ENCODE measurements at places on chromosomes 5 and 9. TPM values are rescaled to one million over a fixed set of nuclear protein-coding genes. Genes with fewer than 3 reads are reported as not detected.

ZNF354C gene
- polyA plus RNA-seq, result 9.8 TPM

APBA1 gene
- 6.7 TPM for polyA plus RNA-seq

INSL4 gene
- polyA plus RNA-seq, result not detected

- DNase-seq, result peak; percentile 10
Observed at GRCh38 chr5:147712598-147712997, 69.9 kb downstream of the JAKMIP2 start.

GRCh38 chr5:148751025-148751424 is 75.4 kb upstream of the ADRB2 start:
- no peak for DNase-seq

GRCh38 chr9:135662758-135663450 is at the start of gene LCN9:
TSS of gene LCN9 (plus strand) at chr9:135663309. CDS start at chr9:135663322, 13 bp downstream.
- peak; percentile 81 for DNase-seq

GRCh38 chr9:79023134-79023580 is 548.6 kb upstream of the TLE4 start:
- DNase-seq, result no peak

- peak; percentile 4 for DNase-seq
Observed at GRCh38 chr5:108255468-108255867, 126.4 kb downstream of the FBXL17 start.

- DNase-seq, result no peak
Observed at GRCh38 chr9:130283539-130284248, 18.1 kb downstream of the HMCN2 start.

GRCh38 chr5:98902733-98903132 is 26.1 kb downstream of the CHD1 start:
- no peak for DNase-seq

DNA sequence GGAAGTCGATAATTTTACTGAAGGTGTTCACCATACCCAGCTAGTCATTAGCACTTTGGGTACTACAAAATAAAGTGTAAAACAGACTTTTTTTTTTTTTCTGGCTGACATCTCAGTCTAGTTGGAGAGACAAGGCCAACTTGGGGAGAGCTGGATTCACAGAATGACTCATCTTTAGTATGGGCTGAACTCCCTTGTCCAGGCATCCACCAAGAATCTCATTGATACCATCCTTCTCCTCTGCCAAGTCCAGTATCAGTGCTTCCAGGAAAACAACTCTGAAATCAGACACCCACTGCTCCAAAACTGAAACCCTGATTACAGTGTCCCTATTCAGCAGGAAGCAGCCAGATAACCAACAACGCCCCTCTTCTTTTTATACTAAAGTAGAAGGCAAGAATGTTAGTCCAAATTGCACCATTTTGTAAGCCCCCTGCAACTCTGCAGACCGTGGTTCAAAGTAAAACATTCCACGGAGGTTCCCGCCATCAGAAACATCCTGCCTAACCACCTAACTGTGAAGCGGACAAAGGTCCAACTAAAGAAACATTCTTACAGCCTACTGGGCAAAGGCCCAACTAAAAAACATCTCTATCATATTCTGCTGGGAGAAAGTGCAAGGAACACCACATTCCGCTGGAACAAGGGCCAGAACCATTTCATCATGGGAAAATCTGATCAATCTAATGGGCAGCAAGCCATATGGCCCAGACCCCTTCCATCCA is 728.2 kb downstream of the BRINP1 start:
- DNase-seq, result no peak
